B cell (primary cell): ENCODE measurements at places on chromosomes 13 and 19.

DNA sequence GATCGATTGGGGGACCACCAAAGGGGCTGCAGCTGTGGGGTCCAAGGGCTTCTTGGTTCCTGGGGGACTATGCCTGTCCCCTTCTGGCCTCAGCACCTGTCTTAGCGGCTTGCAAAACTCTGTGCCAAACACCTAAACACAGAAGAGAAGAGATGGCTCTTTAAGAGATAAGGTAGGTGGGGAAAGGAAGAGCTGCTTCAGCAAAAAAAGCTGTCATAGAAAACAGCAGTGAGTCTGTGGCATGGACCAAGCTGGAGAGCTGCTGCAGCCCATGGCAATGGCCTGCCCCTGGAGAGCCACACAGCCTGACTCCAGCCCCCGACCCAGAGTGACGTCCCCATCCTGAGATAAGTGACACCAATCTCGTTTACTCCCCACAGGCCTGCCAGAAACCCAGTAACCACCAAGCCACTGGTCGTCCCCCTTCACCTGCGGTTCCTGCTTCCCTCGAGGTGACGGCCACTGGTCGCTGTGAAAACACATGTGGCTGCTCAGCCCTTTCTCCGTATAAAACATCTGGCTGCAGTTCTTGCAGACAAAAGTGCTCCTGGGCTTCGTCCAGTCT, 25.0 kb upstream of the NAPA start:
- no peak for DNase-seq

GRCh38 chr13:66159511-66159910, 1070.6 kb downstream of the PCDH9 start:
- DNase-seq: peak; percentile 5

DNA sequence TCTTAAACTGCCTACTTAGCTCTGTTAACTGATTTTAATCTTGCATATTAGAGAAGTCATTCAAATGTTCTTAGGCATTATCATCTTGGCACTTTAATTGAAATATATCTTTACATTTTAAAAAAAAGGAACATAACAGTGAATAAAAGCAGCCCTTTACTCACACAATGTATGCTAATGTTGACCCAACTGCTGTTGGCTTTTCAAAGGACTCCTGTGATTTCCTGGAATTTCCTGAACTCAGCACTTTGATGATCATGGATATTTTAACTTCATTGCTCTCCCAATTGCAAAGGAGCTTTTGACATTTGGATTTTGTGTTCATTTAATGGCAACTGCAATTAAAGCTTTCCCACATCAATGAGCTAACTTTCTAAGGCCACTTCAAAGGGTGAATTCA, 1230.3 kb downstream of the DIAPH3 start:
- no peak for DNase-seq

DNA sequence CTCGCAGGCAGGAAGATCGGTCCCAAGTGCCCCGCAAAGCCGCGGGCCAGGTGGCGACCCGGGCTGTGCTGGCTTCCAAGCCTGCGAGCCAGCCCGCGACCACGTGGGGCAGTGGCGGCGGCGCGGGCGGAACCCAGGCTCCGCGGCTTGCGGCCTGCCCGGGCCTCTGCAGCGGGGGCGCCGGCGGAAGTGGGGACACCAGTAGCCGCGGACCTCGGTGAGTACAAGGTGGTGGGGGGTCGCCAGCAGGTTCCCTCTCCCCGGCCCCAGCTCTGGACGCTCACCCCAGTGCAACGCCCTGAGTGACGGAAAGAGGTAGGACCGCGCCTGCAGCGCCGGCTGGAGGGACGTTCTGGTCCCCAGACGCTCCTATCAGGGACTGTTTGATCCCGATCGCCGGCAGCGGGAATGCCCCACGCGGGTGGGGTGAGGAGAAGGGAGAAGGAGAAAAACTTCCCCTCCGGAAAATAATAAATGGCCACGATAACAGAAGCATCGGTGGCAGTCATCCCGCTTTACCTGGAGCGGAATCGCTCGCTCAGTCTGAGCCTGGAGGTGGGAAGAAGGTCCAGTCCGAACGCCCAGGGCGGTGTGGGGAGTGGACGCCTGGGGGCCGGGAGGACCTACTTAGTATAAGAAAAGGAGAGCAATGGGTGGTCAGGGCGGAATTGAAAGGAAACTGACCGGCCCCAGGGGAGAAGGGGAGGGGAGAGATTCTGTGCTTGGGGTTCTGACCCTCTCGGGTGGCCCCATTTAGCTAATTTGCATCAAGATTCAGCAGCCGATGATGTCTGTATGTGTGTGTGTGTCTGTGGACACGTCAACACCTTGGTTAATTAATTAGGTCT, at the start of gene GEMIN7:
TSS of gene GEMIN7 (plus strand) at position 198 of the 848 bp plus-strand sequence. CDS start 10,855 bp downstream, outside the sequence.
- peak; percentile 86 for DNase-seq

DNA sequence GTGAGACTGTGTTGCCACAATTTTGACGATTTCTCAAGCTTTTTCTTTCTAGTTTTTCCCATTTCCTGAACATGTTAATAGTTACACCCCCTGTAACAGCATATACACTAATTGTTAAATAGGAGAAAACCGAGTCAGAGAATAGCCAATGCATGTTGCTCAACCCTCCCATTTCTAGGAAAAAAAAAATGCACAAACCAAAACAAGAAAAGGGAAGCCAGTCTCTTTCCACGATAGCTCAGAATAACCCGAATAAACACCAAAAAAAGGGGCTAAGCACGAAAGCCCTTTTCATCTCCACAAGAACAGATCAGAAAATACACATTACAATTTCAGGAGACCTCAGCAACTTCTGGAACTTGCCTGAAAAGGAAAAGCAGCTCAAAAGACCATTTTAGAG, 16.3 kb downstream of the LATS2 start:
- no peak for DNase-seq

GRCh38 chr19:4206818-4207484, 22.4 kb upstream of the EBI3 start:
- peak; percentile 17 for DNase-seq

- DNase-seq: no peak
Measured at GRCh38 chr13:44762911-44763310, 186.8 kb upstream of the TSC22D1 start.

DNA sequence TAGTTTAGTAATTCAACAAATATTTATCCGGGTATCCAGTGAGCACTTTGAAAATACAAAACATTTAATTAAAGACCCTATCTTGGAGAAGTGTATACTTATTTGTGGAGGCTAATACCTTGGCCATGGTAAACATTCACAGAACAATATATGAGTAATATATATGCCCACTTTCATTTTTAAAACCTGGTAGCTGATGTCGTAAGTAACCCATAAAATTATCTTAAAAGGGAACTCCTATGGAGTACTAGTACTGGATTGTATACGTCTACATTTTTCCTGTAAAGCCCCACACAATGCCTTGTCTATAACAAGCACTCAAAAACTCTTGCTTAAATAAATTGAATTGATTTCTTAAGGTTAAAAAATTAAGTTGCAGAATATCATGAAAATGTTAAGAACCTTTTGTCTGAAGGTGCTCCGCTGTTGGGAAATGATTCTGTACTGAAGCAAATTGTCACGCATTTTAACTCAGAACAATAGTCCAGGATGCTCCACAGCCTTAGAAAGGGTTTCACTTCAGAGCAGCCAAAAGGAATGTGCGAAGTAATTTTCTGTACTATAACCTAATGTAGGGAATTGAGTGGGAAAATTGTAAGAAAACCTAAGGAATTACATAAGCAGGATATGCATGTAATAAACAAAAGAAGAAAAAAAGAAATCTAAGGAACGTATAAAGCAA, 58.9 kb upstream of the C1QTNF9 start:
- no peak for DNase-seq

DNA sequence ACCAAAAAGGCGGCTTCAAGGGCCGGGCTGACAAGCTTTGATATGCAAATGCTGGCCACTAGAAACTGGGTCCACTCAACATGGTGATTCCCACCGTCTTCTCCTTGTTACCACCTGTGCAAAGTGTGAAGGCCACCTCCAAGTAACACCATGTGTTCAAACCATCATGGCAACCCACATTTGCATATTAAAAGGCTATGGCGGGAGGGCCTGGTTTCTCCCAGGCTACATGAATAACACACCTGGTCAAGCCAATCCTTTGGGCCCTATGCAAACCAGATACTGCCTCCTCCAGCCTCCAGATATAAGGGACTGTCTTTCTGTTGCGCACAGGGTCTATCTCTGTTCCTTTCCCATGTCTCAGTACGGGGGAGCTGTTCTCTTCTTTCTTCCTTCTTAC, 36.6 kb upstream of the ZSCAN5A start:
- DNase-seq: no peak

DNA sequence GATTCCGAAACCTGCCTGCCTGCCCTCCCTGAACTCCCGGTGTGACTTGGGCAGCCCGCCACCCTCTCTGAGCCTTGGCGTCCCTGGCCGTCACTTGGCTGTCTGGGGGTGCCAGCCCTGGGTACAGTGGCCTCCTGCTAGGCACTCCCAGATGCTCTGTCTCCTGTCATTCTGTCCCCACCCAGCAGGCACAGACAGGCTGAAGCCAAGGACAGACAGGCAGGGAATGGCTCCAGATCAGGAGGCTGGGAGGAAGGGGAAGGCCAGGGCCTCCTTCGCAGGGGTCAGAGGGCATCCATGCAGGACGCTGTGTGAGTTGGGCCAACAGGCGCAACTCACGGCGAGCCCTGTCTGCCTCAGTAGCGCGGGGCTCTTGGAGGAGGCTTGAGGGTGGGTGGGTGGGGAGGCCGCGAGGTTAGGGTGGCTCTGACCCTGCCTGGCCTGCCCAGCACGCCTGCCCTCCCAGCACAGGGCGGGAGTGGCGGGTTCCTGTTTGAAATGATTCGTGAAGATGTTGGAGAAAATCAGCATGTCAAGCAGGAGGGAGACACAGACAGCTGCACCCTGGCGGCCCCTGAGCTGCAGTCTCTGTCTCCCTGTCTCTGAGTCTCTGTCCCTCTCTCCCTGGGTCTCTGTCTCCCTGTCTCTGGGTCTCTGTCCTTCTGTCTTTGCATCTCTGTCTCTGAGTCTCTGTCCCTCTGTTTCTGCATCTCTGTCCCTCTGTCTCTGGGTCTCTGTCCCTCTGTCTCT, 19.7 kb downstream of the KLHL26 start:
- no peak for DNase-seq

GRCh38 chr19:32873247-32873959, 3.8 kb upstream of the SLC7A9 start:
- DNase-seq: no peak
